Fibroblast of lung (primary cell): ENCODE measurements at places on chromosomes 4 and X. TPM values are rescaled to one million over a fixed set of nuclear protein-coding genes. Genes with fewer than 3 reads are reported as not detected.

The GAGE12E gene
- total RNA-seq = not detected in 2 replicates

The PDLIM5 gene
- total RNA-seq = 24.9 and 28.4 TPM in 2 replicates

The EIF2S3 gene
- total RNA-seq = 275 and 345 TPM in 2 replicates

The RTL9 gene
- total RNA-seq = under 0.01 and 0.17 TPM in 2 replicates

The C4orf17 gene
- total RNA-seq = not detected in 2 replicates

The SLC9B1 gene
- 1.8 and 2.0 TPM in 2 replicates for total RNA-seq

The PHOX2B gene
- not detected in 2 replicates for total RNA-seq

The ATP11C gene
- total RNA-seq = 56.0 and 68.0 TPM in 2 replicates

The NEUROG2 gene
- total RNA-seq = not detected in 2 replicates

The MAMLD1 gene
- total RNA-seq = 0.77 and 3.6 TPM in 2 replicates

The HMGN5 gene
- total RNA-seq = 1.5 and 1.7 TPM in 2 replicates

The FAM193A gene
- total RNA-seq = 7.4 and 10.9 TPM in 2 replicates

The HTN1 gene
- not detected in 2 replicates for total RNA-seq

The SPINK2 gene
- not detected in 2 replicates for total RNA-seq

The EVC gene
- 24.4 and 39.0 TPM in 2 replicates for total RNA-seq

The STK26 gene
- 2.0 and 2.8 TPM in 2 replicates for total RNA-seq

The SLC6A14 gene
- total RNA-seq = not detected in 2 replicates

The RENBP gene
- total RNA-seq = 5.4 and 8.8 TPM in 2 replicates

The ADAMTS3 gene
- total RNA-seq = 2.1 TPM in 2 replicates

The DDX53 gene
- total RNA-seq = not detected in 2 replicates

The MAGEC3 gene
- not detected in 2 replicates for total RNA-seq

The PDCL2 gene
- total RNA-seq = not detected in 2 replicates

The GAGE13 gene
- total RNA-seq = not detected in 2 replicates

The COMMD8 gene
- total RNA-seq = 23.6 and 29.6 TPM in 2 replicates

The GSX2 gene
- 0.33 TPM in 1 of 2 replicates, not detected in the other for total RNA-seq

The ABCG2 gene
- 0.51 and 1.3 TPM in 2 replicates for total RNA-seq

The PSAPL1 gene
- total RNA-seq = not detected in 2 replicates

The TMEM31 gene
- not detected in 2 replicates for total RNA-seq
